Stimulated activated CD8-positive, alpha-beta memory T cell treated with anti-CD3 and anti-CD28 coated beads, Interleukin-4, amount 100 ng/mL, for 4 hours (primary cell): ENCODE measurements at places on chromosomes 2 and 18.

DNA sequence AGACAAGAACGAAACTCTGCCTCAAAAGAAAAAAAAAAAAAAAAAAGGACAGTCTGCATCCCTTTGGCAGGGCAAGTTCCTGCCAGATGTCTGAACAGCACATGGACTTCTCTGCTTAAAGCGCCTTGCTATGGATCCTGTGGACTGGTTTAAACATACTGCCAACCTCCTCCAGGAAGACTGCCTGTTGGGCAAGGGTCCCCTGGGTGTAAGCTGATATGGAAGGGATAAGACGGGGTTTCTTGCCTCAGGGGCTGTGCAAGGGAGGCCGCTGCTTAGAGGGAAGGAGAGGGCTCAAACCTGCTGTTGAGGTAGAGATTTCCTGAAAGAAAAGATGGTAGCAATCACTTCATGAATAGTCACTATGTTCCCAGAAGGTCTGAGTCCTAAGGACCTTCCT, 22.2 kb downstream of the SKA1 start:
- no peak for DNase-seq

- no peak for DNase-seq
These were observed 28.1 kb downstream of the NCKAP1 start for GRCh38 chr2:183010112-183010511.

GRCh38 chr2:39431592-39432316, 5.3 kb downstream of the MAP4K3 start:
- no peak for DNase-seq

DNA sequence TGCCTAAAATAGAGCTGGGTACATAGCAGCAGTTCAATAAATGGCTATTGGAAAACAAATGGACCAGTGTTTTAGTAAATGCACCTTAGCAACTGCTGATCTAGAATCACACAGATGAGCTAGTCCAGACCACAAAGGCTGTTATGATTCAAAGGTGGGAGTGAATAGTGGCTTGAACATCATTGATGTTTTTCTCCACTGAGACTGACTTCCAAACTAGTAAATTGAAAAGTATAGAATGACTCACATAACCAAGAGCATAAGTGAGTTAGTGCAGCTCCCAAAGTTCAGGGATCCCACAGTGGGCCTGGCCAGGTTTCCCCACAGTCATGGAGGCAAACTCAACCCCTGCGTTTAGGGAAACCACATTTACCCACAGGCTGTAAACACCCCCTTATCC, 106.7 kb upstream of the YPEL5 start:
- no peak for DNase-seq

DNA sequence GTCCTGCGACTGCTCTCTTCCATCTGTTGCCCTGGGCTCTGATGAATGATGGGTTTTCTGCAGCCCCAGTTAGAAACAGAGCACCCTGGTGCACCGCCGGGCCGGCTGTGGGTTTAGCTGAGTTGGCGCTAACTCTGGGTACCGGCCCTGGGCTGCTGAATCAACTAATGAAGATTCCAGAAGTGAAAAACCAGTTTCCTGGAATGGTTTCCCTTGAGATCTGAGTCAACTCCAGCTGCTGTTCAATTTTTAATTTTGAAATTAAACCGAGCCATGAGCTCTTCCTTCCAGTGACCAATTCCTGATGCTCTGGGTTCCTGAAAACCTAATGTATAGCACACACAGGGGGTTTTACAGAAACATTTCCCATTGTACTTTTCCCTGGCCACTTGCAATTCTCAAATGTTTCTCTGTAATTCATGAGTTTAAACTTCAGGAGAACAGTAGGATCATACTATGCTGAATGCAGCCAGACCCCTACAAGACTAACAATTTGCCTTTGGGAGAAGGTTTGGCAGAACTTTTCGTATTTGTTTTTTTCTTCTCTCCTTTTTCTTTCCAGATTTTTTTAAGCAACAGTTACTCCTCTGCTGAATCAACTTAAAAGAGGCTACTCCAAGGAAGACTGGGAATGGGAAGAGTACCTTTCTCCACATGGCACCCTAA, 5.5 kb downstream of the COL6A3 start:
- no peak for DNase-seq

DNA sequence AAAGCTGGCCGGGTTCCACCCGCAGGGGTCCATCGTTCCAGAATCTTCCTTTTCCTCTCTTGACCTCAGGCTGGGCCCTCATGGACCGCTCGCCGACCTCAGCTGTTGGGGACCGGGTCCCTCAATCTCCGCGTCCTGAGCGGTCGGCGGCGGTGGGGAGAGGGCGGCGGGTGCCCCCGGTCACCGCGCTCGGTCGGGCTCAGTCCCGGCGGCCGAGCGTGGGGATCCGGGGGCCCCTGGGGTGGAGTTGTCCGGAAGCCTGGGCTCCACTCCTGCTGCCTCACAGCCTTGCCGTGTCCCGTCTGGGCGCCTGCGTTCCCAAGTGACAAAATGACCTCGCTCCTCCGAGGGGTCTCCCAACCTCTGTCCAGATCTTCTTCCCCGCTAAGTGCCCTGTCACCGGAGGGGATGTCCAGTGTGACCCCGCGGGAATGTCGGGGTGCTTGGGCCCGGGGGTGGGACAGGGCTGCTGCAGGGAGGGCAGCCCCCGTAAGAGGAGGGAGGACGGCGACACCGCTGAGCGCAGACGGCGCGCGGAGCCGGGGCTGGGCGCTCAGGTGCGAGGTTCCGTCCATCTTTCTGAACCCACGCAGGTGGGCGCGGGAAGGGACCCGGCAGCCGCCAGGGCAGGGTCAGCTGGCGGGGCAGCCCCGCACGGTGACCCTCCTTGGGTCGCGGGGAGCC, 16.0 kb upstream of the E2F6 start:
- DNase-seq = no peak

- DNase-seq = no peak
These were observed 75.4 kb upstream of the MAP2 start for GRCh38 chr2:209348433-209348832.

- no peak for DNase-seq
These were observed 109.3 kb downstream of the FHOD3 start for GRCh38 chr18:36406805-36407204.

DNA sequence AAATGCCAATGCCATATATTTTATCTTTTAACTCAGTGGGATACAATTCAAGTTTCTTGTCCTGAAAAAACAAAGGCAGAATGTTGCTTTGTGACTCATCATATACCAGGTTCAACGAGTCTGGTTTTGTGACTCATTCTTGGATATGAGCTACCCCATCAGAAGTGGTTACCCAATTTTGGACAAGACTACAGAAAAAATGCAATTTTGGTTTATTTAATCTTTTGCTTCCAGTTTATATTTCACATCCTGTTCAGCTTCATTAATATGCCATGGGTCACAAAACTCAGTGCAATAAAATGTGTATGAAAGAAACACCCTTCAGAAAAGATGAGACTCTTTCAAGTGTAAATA, 25.0 kb downstream of the FN1 start:
- DNase-seq = no peak

DNA sequence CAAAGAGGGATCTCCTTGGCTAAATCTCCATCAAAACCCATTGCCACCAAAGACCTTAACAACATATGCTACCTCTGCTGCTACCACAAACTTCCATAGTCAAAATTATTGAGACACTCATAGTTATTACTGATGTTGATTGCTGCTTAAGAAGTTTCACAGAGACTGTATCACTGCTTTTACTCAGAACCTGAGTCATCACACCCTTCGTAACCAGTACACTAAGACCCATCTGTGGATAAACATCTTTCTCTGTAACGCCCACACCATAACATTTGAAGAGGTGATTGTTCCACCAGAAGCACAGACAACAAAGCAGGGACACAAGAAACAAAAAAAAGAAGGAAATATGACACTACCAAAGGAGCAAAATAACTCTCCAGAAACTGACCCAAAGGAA, 1563.1 kb downstream of the LRP1B start:
- DNase-seq = no peak

DNA sequence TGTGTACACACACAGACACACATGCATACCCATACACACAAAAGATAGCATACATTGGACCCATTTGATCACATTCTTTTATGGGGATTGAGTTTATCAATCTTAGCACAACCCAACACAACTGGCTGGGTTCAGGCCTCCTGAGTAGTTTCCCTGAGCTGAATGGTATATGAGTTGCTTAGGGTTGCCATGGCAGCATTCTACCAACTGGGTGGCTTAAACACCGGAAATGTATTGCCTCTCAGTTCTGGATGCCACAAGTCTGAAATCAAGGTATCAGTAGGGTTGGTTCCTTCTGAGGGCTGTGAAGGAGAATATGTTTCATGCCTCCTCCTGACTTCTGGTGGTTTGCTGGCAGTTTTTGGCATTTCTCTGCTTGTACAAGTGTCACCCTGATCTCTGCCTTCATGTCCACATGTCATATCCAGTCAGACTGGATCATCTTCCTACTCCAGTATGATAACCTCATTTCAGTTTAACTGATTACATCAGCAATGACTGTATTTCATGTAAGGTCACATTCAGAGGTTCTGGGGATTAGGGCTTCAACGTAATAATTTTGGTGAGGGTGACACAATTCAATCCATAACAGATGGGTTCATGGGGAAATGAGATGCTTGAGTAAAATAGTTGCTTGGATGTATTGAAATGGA, 212.7 kb downstream of the KCNE4 start:
- DNase-seq = no peak

DNA sequence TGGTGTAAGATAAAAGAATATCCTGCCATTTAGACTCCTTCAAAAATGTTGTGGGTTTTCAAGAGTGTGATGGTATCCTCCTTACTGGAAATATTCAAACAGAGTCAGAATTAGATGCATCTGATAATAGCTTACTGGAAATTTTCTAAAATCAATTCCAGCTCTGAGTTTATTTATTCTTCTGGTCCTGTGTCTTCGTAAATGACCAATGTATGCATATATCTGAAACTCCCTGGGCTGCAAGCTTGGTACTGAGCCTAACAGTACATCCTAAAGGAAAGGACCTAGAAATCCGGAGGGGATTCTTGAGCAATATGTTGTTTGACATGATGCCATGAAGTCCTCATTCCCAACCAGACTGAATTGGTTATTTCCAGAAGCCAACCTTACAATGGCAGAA, 130.4 kb downstream of the KCNE4 start:
- no peak for DNase-seq

DNA sequence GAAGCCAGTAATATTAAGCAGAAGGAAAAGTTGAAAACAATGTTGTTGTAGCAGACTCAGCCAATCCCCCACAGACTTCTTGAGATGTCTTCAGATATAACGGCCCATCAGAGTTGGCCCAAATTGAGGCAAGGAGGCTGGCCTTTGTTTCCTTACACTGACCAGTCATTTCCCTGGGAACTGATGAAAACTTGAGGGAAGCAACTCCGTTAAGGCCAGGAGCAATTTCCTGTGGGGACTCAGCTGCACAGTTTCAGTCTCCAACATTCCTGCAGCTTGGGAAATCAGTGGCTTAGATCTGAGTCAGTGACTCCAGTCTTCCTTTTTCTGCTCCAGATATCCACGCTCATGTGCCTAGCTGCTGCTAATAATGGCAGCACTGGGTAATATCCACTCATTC, 75.7 kb downstream of the FTCDNL1 start:
- DNase-seq = no peak

DNA sequence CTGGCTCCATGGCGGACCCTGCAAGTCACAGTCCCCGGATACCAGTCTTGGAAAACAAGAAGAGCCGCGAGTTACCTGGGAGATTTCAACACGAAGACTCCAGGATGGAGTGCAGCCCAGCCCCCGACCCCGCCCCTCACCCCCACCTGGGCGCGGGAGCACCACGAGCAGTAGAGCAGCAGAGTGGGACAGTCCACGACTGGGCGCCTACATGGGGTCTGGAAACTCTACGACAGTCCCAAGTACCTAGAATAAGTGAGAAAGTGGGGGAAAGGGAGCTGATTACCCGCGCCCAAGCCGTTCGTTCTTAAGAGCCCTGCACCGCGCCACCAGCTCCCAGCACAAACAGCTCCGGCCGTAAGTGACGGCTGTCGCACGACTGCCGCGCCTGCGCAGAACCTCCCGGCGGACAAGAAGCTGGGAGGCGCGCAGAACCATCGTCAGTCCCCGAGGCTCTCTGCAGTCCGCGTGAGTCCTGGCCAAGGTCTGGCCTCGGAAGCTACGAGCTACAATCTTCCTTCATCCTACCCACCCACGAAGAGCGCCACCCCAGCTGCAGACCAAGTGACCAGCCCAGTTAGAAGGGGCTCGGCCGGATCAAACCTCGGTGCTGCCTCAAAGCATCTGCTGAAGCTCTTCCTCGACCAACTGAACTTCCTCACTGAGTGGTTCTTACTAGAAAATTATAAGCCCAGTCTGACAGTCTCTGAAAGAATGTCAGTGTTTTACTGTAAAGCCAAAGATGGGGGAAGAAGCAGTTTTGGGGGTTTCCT, at the start of gene DPY30:
Gene DPY30, minus strand, starts transcription at position 359 of the 773 bp plus-strand sequence. Its CDS starts 349 bp downstream, at position 10.
- DNase-seq = peak; percentile 76

- no peak for DNase-seq
These were observed 52.3 kb downstream of the PAPOLG start for GRCh38 chr2:60808330-60808801.

DNA sequence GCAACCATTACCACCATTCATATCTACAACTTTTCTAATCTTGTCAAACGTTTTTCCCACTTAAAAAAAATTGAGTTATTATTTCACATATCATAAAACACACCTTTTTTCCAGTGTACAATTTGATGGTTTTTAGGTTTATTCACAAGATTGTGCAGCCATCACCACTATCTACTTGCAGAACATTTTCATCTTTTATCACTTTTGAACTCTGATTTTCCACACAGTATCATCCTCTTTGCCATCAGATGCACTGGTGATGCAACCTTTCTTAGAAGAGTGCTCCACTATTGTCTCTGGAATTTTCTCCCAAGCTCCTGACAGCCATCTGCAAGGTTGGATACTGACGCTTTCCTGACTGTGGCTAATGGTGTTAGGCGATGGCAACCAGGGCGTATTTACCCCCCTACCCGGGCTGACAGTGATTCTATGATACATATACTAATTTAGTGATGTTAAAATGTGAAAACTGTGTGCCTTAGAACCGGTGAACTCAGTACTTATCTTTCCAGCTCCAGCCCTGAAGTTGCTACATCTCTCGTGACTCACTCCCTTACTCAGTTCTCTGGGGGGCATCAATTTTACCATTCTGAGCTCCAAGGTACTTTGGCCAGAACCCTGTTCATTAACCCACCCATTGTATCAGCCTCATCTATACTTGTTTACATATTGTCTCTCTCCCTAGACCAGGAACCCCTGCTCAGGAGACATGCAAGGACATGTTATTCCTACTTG, 105.4 kb upstream of the SPRED2 start:
- DNase-seq = no peak
